ENCODE measurements at places on chromosomes 3 and 15.

- no peak for DNase-seq
Observed at GRCh38 chr3:22734207-22734606, 468.9 kb upstream of the UBE2E2 start.

- no peak for DNase-seq
Observed at GRCh38 chr3:8848696-8849131, 79.3 kb upstream of the OXTR start.

DNA sequence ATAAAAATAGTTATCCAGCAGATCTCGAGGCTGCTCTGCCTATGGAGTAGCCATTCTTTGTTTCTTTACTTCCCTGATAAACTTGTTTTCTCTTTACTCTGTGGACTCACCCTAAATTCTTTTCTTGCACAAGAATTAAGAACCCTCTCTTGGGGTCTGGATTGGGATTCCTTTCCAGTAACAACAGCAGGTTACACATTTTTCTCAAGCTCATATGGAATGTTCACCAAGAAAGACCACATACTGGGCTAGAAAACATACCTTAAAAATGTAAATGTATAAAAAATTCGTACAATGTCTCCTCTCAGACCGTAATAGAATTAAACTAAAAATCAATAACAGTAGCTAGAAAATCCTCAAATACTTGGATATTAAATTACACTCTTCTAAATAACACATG is 299.2 kb downstream of the CNTN3 start:
- DNase-seq, result no peak

DNA sequence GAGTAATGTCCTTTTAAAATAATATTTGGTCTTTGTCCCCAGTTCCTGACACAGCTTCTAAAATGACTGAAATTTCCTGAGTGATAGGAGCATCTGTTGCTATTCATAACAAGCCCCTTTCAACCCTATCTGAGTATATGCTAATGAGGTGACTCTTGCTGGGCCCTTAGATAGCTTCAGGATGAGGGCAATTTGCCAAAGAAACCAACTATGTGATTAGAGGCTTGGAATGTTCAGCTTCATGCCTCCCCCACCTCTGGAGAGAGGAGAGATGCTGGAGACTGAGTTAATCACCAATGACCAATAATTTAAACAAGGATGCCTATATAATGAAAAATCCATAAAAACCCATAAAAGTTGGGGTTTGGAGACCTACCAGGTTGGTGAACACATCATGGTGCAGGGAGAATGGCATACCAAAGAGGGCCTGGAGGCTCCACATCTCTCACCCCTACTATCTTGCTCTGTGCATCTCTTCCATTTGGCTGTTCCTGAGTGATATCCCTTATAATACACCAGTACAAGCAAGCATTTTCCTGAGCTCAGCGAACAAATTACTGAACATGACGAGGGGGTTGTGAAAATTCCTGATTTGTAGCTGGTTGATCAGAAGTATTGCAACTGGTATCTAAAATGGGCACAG is 189.2 kb downstream of the ECT2 start:
- no peak for DNase-seq

DNA sequence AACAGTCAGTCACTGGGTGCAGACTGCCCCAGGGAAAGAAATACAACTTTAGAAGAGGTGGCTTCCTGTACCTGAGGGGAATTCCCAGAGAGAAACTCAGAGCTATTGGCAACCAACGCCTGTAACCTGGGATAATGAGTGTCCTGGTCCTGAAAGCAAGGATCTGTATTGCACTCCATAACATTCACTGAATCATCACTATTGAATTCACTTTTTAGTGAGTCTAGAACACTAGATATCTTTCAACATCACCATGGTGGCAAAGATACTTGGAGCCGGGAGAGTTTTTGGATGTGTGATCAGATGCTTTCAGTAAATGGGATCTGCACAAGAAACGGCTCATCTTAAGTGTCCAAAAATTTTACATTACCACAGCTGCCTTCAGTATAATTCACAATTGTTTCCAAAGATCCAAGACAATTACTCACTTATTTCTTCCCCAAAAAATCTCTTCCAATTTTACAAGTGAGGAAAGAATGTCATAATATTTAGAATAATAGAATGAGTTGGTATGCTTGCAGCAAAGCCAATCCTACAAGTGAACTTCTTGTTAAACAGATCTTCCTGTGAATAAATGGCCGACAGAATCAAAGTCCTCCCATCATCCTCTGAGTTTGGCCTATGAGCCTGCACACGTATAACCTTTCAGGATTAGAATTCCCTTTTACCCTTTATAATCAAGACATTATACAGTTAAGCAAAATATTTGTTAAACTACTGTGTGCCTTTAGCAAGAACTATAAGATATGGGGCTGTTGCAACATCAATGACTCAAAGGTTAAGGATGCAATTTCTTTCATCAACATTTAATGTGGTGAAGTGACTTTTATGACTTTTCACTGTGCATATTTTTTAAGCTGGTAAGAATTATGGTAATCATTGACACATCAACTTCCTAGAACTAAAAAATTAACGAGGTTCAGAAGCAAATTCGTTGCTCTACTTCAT is 243.3 kb upstream of the COL8A1 start:
- no peak for DNase-seq

Data from DMS53 (cell line).